ENCODE measurements at places on chromosomes 1 and 21. TPM values are rescaled to one million over a fixed set of nuclear protein-coding genes. Genes with fewer than 3 reads are reported as not detected.

DNA sequence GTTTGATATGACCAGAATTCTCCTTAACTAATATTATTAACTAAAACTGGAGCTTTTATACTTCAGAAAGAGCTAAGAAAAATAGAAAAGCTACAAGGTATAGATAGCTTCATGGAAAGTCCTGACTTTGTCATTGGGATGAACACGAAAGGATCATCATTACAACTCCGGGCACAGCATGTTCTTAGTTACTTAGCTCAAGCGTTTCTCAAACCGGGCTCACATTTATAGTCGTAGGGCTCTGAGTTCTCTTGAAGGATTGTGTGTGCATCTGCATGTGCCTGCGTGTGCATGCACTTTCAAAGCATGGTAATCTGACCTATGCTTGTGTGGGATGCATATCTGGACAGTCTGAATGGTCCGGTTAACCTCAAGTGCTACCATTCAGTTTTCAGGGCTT lies 20.4 kb upstream of the MAP10 start:
- no peak for DNase-seq

GRCh38 chr21:43778469-43779335 lies 2.6 kb upstream of the CSTB start:
- no peak for DNase-seq

DNA sequence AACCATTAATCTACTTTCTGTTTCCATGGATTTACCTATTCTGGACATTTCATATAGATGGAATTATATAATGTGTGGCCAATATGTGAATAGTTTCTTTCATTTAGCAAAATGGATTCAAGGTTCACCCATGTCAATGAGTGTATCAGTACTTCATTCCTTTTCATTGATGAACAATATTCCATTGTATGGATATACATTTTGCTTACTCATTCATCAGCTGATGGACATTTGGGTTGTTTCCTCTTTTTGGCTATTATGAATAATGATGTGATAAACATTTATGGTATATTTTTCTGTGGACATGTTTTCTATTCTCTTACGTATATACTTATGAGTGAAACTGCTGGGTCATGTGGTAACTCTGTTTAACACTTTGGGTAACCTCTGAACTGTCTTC lies 97.8 kb downstream of the SCMH1 start:
- DNase-seq: no peak

HHIPL2 gene
- total RNA-seq: 0.20 TPM
